ENCODE measurements at places on chromosomes 1 and 21.

- no peak for DNase-seq
These were observed 154.8 kb upstream of the RAB4A start for GRCh38 chr1:229116114-229116513.

DNA sequence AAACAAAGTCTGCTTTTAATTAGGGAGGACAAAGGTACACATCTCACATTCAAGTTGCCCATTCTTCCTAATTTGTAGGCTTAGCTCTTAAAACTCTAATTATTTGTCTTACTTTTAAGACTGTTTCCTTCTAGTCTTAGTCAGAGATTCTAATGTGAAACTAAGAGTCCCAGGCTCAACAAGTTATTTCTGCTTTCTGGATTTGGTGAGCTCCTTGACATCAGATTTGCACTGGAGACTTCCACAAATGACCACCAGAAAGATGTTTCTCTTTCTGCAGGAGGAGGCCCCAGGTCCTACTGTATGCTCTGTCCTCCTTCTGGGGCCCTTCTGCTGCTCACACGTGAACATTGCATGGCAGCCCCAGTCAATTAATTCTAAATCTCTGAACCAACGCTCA lies 194.2 kb upstream of the JUN start:
- no peak for DNase-seq

DNA sequence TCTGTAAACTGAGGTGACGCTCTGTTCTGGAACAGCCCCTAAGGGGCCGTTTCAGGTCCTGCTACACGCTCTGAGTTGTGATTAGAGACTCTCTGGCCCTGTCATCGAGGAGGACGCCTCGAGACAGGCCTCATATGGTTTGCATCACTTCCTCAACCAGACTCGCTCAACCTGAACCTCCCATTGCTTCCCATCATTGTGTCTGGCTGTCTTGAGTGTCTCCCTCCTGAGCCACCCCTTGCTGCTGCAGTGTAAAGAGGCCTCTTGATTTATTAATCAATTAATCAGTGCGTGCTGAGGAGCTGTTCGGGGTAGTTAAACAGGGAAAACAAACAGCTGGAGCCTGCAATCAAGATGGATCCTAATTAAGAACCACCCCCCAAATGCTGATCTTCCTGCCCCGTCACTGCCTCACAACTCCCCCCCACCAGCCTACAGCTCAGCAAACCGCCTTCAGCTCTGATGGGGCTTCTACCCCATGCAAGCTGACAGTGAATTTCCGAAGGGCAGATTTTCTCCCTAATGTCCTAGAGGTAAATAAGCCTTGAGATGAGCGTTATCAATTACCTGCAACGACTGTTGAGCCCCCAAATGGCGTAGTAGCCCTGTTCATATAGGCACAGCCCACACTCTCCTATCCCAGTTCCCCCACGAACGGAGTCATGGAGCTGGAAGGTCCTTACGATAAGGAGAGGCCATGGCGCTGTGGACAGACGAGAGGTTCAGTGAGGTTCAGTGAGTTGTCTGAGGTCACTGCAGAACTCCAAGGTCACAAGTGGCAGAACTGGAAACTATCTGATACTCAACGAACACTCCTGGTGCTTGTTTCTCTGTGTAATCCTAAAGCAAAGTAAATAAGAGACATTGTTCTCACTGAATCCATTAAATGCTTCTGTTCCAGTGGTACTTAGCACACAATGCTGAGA lies 210.6 kb downstream of the KIF26B start:
- DNase-seq = no peak

- no peak for DNase-seq
These were observed 8.1 kb downstream of the CACNA1S start for GRCh38 chr1:201104141-201104540.

GRCh38 chr1:225258811-225259210 lies 169.0 kb downstream of the LBR start:
- DNase-seq = no peak

GRCh38 chr21:28473530-28474220 lies 519.0 kb downstream of the LTN1 start:
- DNase-seq = no peak
